Pons (tissue), 1 donor: ENCODE measurements at places on chromosomes 2 and 18.

- DNase-seq: no peak
These were observed 11.4 kb upstream of the STEAP3 start for GRCh38 chr2:119212139-119212800.

GRCh38 chr2:105896765-105897163 is 152.1 kb downstream of the NCK2 start:
- no peak for DNase-seq

- DNase-seq: no peak
These were observed 14.2 kb downstream of the SCN9A start for GRCh38 chr2:166361351-166362153.

DNA sequence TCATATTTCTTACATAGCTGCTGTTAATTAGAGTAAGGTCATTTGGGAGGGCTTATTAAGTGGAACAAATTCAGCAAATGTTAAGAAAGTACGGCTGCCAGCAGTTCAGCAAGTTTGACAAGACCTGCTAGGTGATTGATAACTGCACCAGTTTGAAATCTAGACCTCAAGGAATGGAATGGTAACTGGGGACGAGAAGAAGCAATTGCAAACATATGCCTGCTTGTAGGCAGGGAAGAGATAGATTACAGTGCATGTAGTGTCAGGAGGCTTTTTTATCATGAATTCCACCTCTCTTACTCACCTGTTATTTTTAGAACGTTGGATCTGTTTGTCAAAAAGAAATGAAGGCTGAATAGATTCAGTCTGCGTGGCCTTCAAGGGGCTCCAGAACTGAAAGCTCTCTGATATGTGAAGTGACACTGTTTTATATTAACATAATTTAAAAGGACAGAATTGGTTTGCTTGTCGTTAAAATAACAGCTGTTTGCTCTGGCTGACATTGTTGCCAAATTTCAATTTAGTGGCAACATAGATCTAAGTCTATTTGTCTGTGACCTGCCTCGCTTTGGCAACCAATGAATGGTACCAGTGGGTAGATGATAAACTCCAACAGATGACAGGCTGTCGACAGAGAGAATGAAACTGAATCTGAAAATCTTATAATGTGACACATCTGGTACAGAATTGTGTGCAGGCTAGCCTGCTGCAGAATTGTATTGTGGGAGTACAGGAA is 199.3 kb downstream of the ZNF407 start:
- DNase-seq: peak; percentile 49

DNA sequence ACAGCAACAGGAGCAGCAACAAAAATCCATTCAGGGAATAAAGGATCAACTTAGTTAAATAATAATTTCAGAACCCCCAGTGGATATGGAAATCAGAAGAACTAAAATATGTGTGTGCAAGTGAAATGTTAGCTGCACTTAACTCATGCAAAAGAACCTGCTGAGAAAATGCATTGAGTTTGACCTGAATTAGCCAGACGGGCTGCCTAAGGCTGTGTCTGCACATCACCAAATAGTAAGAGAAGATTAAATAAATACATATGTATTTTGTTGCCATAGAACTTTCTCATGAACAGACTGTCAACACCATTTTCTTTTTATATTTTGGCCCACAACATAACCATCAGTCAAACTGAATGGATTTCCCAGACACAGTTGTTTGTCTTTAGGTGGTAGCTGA is 262.0 kb upstream of the PIK3C3 start:
- no peak for DNase-seq

- no peak for DNase-seq
These were observed 29.4 kb upstream of the IL1RN start for GRCh38 chr2:113098041-113098440.

GRCh38 chr2:240648155-240648649 is 22.9 kb downstream of the GPR35 start:
- no peak for DNase-seq

- DNase-seq: no peak
These were observed 42.4 kb upstream of the PDK1 start for GRCh38 chr2:172513524-172513900.

GRCh38 chr2:159879051-159879604 is 81.1 kb upstream of the CD302 start:
- DNase-seq: no peak

GRCh38 chr18:71371951-71372605 is 1083.2 kb downstream of the SOCS6 start:
- DNase-seq: no peak

- DNase-seq: no peak
These were observed 208.3 kb upstream of the HDAC4 start for GRCh38 chr2:239609162-239609561.

DNA sequence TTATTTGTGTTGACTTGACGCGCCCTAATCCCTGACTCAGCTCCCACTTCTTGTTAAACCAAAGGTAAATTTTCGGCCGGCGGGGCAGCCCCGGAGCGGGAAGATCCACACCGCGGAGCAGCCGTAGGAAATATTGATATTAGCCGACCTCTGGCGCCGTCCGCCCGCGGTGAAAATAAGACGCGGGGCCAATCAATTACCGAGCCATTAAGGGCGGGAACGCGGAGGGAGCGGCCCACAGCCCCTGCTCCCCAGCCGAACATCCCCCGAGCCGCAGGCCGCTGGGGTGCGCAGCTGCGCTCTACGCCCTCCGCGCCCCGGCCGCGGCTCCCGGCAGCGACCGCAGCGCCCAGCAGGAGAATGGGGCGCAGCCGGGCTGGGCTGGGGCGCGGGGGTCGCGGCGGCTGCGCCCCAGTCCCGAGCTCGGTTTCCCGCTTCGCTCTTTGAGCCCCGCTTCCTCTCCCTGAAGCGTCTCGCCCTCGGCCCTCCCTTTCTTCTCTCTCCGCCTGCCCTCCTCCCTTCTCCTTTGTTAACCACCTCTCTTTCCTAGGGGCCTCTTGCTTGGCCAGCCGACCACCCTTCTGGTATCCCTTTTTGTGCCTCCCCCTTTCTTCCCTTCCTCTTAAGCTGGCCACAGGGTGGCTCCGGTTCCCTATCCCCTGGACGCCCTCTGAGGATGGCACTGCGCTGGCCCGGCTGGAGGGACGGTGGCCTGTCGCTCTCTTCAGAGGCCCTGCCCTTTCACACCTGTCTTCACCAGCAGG is 40.9 kb downstream of the CELF4 start:
- no peak for DNase-seq

GRCh38 chr18:12401881-12402280 is 5.8 kb upstream of the PRELID3A start:
- no peak for DNase-seq

DNA sequence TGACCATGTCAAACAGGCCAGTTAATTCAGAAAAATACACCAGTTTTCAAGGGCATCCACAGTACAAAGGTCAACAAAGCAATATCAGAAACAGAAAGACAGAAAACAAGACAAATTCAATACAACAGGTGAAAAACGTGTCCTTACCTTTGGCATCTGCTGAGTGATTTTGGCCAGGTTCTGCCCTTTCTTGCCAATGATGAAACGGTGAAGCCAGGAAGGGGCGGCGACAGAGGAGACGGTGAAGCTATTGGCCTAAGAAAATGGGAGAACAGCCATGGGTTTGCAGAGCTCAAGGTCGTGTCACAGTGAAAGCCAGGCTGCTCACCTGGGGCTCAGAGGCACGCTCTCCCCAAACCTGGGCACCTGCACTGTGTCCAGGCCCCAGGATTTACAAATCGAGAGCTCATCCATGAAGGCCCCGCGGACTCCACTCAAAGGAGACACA is 60.5 kb downstream of the HDLBP start:
- DNase-seq: no peak

GRCh38 chr2:201733544-201733943 is 35.1 kb upstream of the MPP4 start:
- DNase-seq: no peak

DNA sequence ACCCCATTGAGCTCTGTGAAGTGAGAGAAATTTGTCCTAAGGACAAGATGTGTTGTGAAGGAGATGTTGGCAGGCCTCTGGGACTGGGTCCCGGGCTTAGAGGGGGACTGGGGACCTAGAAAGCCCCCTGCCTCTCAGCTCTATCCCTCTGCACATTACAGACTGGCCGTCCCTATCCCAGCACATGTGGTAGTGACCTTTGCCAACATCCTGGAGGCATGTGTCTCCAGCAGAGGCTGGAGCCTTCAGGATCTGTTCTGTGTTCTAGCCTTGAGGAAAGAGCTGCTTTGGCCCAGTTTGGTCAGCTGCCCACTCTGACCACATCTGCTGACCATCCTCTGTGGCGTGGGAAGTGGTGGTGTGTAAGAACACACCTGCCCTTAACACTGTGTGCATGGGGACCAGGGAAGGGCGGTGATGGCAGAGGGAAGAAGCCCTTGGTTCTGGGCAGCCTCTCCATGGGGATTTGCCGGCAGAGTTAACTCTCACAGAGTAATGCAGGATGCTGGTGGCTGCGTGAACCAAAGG is 33.4 kb downstream of the NCK2 start:
- DNase-seq: no peak

DNA sequence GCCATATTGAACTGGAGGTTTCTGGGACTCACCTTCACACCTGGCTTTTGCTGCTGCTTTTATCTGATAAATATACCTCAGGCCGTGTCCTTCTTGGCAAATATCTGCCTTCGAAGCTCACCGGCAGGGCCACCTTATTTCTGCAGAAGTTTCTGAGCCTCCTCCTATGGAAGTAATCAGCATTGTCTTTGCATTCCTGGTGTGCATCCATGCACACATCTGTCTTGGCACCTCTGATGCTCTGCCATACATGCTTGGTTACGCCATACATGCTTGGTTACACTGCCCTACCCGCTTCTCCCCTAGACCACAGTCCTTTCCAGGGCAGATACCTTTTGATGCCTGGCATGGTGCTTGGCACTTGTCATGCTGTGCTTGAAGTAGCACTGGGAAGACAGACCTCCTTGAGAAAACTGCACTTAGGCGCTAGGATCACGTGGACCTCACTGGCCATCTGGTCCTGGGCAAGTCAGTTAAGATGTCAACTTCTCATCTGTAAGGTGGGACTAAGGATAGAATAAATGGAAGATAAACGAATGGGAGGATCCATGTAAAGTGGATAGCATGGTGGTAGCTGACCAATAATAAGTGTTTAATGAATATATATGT is 66.8 kb downstream of the ZNF236 start:
- no peak for DNase-seq

DNA sequence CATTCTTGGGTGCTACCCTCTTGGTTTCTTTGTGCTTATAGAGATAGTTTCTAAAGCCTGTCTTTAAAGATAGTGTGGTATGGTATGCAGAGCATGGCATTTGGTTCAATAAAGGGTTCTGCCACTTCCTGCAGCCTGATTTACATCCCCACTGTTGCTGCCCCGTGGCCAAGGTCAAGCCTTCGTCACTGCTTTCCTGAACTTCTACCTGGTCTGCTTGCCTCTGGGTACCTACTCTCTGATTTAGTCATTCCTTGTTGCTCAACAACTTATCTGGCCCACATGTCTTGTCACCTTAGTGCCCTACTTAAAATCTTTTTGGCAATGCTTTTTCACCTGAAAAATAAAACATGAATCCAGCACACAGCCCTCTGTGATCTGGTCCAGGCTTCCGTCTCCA is 352.9 kb downstream of the LPIN1 start:
- no peak for DNase-seq

- DNase-seq: no peak
These were observed 224.5 kb downstream of the CCDC102B start for GRCh38 chr18:69022426-69022825.

DNA sequence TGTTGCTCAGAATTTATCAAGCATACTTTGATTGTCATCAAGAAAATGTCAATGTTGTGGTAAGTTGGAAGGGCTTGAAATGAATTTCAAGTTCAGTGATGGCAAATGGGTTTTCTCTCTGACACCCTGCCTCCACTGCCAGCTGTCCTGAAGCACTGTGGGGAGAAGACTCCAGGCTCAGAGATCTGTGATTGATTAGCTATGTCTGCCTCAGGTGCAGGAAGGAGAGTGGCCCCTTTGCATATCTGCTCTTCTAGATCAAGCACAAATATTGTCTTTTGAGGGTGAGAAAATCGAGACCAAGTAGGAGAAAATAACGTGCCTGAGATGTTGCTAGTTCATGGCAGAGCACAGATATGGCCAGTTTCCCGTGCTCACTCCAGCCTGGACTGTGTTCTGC is 178.8 kb upstream of the GLI2 start:
- no peak for DNase-seq

- no peak for DNase-seq
These were observed 58.4 kb upstream of the DNMT3A start for GRCh38 chr2:25400169-25400568.

GRCh38 chr2:19898592-19899329 is 3.0 kb downstream of the TTC32 start:
- no peak for DNase-seq

GRCh38 chr2:193891023-193891422 is 1696.3 kb upstream of the TMEFF2 start:
- DNase-seq: no peak

- no peak for DNase-seq
These were observed 193.3 kb upstream of the AGAP1 start for GRCh38 chr2:235300368-235301201.

DNA sequence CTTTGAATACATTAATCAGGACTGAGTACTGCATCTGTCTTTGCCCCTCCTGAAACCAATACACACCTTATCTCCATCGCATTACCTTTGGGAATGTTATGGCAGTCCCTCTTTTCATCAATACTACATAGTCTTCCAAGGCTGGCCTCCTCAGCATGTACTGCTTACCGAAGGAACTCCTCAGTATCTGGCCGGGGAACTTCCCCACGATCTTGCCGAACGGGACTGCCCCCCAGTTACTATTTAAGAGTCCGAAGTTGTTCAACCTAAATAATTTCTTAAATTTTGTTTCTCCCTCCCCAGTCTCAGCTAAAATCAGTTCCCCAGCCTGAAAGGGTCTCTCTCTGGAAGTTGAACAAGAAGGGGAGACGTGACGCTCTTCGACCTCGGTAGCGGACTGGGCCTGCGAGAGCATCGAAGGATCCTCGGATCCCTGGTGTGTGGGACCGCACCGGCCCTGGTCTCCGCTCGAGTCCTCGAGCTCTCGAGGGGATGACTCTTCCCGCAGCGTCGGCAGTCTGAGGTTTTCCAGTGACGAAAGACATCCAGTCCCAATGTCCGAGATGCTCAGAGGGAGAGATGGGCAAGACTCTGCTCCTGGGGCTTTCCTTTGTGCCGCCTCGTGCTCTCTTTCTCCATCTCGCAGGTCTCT is 489 bp downstream of the TRMT61B start:
- no peak for DNase-seq

DNA sequence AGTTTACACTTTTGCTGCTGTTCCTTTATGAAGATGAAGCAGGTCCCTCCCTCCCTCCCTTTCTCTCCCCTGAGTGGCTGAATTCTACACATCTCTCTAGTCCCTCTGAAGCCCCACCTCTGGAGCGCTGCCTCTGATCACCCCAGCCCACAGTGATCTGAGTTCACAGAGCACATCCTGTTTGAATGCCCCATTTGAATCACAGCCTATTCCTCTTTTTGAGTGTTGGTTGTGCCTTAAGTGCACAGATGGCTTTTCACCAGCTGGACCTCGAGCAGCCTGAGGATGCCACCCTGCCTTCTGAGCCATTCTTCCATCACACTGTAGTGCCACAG is 87.1 kb downstream of the ITGB1BP1 start:
- no peak for DNase-seq

DNA sequence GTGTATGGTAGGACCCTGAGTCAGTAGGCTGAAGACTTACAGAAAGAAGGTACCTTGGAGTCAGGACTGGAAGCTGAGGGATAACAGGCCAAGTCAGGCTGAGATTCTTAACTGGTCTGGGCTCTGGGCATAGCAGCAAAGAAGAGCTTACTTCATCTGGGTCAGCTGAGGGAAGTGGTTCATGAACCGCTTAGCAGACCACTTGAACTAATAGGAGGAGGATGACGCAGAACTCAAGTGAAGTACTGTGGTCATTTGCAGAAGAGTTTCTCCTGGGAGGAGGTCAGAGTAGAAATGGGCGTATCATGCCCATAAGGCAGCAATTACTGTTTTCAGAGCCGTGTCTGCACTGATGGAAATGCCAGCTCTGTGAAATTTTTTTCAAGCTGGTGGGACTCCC is 164.5 kb downstream of the LCLAT1 start:
- DNase-seq: no peak
